Activated T-cell treated with anti-CD3 and anti-CD28 coated beads for 24 hours (primary cell): ENCODE measurements at places on chromosomes 16 and 17.

DNA sequence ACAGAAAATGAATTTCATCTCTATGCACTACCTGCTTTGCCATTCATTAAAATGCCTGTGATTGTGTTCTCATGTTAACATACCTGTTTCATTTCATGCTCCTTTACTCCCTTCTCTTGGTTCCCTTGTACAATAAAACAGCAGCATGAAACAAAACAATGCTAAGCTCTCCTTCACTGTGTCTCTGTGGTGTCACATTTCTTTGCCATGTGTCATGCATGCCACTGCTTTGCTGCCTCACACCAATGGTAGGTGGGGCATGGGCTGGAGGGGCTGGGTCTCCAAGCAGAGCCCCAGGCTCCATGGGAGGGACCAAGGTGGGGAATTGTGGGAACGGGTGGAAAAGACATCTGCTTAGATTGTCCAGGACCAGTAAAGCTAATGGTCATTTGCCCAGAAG lies 83.6 kb downstream of the RGS9 start:
- DNase-seq, result no peak

- DNase-seq, result peak; percentile 35
These were observed 3.3 kb downstream of the COL1A1 start for GRCh38 chr17:50198026-50198669.

DNA sequence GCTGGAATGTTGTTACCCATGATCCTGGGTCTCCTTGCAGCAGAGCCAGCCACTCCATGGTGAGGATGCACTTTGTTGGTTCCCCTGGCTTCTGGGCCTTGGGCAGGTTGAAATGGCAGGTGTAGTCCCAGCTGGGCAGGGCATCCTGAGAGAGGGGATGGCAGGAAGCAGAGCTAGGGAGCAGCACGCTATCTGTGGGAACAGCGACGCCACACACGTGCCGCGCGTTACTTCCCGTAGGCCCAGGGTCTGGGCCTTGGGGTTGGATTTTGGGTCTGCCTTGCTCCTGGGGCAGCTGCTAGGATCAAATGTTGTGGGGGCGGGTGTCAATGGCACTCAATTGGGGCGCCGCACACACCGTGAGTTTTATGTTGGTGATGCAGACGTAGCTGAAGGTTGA lies 368.0 kb downstream of the CPPED1 start:
- DNase-seq, result no peak

DNA sequence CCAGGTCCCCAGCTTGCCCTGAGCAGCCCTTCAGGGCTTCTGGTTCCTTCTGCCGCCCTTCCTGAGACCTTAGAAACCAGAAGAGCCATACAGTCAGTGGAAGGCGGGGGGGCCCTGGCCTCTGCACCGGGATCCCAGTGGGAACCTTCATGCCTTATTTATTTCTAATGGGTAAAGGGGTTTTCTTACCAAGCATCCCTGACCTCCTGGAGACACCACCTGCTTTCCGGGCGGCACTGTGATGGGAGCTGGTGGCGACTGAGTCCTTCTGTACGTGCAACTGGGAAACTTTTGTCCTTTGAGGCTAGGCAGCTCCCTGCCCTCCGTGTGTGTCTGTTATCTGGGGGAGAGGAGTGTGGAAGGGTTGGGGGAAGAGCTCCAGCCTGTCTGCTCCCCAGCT lies 7.2 kb upstream of the MRPL58 start:
- DNase-seq, result no peak

DNA sequence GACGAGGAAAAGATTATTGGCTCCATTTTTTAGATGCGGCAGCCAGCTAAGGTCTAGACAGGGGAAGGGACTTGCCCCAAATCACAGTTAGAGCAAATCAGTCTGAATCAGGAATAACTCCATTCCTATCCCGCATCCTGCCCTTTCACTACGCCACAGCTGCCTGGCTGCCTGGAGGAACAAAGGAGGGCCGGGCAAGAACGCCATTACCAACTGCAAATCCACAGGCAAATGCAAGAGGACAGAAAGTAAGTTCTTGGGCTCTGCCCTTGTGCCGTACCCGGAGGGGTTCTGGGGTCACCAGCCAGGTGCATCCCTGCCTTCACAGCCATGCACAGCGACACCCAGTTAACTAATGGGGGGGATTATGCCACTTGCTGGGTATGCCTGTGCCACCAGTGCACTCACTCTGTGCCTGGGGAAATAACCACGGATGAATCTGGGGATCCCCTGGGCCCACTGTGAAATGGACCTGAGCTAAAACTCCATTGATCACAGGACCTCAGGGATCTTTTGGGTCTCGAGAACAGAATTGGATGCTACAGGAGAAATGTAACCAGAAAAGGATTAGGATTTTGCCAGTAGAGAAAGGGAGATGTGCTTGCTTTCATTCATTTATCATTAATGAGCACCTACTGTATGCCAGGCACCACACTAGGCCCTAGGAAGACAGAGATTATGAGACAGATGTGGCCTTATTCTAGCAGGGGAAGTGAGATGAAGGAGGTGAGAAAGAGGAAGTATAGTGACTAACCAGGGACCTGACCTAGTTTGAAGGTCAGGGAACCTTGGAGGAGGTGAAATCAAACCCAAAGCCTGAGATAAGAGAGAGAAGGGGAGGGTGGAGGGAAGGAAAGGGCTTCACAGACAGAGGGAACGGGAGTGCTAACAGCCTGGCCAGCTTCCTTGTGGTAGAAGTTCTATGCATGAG lies 17.7 kb downstream of the BCL7C start:
- DNase-seq, result no peak

GRCh38 chr17:65799869-65800268 lies 238.4 kb upstream of the AXIN2 start:
- no peak for DNase-seq

- DNase-seq, result no peak
These were observed 13.9 kb downstream of the CYB561 start for GRCh38 chr17:63431939-63432804.

- DNase-seq, result peak; percentile 40
These were observed 20.9 kb upstream of the CLEC18A start for GRCh38 chr16:69930117-69930776.

DNA sequence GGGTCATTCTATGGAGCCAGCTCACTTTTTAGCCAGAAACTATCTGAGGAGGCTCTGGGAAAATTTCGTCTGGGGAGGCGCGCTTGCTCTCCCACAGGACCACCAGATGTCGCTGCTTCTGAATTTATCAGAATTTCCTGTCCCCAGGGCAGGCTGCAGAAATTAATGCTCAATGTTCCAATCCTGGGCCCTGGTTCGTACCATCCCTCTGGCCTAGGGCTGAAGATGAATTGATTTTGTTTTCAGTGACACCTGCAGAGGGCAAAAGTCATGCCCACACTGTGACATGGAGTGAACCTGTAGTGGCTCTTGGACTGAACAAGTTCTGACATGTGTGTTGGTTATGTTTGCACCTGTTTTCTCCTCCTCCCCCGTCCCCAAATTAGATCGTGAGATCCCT lies 482.6 kb downstream of the NPIPA7 start:
- peak; percentile 34 for DNase-seq

- no peak for DNase-seq
These were observed 773.5 kb upstream of the EEF2KMT start for GRCh38 chr16:5870886-5871691.

DNA sequence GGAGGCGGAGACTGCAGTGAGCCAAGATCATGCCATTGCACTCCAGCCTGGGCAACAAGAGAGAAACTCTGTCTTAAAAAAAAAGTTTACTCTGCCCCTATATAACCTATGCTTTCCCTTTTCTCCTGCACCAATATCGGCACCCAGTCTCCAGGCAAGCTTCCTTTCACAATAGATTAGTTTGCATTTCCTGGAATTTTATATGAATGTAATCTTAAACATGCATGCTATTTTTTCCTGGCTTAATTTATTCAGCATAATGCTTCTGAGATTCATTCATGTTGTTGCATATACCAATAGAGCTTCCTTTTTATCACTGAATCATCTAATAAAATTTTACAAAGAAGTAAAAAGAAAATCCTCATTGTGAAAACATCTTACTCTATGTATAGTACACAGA lies 59.4 kb downstream of the USP32 start:
- no peak for DNase-seq

GRCh38 chr16:3223913-3224515 lies 10.9 kb downstream of the ZNF200 start:
- no peak for DNase-seq

DNA sequence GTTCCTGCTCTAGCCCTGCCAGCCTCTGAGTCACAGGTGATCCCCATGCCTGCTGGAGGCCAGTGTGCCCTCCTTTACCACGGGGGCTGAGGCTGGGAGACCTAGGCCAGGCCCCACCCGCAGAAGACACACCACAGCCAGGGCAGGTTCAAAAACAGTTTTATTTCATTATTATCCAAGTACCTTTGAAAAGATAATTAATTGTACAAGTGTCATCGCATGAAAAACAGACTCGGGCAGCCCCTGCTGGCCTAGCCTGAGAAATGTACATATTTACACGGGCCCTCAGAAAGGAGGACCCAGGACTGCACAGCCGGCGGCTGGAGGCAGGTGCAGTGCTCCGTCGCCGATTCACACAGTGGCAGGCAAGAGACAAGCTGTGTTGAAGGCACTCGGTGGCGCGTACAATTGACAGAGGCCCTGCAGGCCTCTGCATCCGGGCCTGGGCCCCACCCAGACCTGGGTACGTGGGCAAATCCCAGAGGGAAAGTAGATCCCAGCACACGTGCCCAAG lies 4.4 kb downstream of the PDIA2 start:
- no peak for DNase-seq

GRCh38 chr16:29925781-29926710 lies at the start of gene KCTD13:
Gene KCTD13, minus strand, starts transcription at chr16:29926226. Its CDS starts 193 bp downstream, at chr16:29926033.
- DNase-seq, result peak; percentile 92

DNA sequence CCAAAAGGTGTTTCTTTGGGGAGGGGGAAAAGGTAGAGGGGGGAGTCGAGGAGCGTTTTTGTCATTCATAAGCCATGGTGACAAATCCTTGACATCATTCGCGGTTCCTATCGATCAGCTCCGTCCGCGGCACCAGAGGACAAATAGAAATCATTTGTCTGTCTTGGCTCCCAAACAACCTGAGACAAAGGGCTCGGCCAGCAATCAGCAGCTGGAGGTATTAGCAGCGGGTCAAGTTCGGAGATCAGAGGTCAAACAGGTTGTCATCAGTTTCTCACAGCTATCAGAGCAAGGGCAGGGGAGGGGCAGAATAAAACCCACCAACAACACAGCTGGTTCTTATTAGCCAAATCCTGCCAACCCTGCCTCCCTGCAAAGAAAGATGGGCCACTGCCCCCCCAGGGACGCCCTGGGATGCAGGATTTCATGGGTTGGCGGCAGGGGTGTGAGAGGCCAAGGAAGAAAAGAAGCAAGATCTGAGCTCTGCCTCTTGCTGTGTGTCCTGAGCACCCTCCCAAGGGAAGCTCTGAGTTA lies 145.3 kb upstream of the LHX1 start:
- DNase-seq, result no peak

DNA sequence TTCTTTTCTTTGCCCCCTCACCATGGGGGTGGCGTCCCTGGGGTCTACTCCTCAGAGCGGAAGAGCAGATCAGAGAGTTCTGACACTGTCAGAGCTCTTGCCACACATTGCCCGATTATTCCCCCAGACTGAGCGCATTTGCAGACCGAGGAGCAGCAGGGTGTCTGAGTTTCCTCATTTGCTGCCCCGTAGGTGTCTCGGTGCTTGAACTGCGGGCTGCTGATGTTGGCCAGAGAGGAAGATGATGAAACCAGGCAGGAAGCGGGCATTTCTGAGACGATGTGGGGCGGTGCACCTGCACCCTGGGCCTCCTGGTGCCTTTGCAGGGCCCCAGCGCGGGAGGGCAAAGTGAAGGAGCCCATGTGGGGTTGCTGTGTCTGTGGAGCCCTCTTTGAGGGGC lies 55.2 kb downstream of the ARSG start:
- peak; percentile 44 for DNase-seq

DNA sequence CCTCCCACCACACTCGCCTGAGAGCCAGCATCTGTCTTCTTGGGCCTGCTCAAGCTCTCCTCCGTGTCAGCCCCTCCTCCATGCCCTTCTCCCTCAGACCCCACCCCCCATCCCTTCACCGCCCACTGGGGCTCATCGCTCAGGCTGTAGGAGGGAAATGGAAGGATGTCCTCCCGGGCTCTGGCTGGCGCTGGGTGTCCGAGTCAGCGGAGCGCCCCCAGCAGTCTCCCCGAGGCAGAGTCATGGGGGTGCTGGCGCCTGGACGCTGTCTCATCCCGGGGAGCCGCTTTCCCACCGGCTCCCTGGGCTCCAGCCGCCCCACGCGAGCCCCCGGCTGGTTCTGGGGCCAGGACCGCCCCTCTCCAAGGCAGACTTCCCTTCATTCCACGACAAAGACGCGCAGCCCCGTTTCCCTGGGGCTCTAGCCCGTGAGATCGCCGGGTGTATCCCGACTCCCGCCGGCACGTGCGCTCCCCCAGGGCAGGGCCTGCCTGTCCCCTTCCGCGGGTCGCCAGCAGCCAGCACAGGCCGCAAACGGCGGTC lies 428 bp upstream of the ANTKMT start:
- peak; percentile 38 for DNase-seq

GRCh38 chr17:44972953-44973352 lies 4.8 kb upstream of the C1QL1 start:
- no peak for DNase-seq

GRCh38 chr17:73432624-73433190 lies 120.9 kb upstream of the CDC42EP4 start:
- DNase-seq, result no peak

DNA sequence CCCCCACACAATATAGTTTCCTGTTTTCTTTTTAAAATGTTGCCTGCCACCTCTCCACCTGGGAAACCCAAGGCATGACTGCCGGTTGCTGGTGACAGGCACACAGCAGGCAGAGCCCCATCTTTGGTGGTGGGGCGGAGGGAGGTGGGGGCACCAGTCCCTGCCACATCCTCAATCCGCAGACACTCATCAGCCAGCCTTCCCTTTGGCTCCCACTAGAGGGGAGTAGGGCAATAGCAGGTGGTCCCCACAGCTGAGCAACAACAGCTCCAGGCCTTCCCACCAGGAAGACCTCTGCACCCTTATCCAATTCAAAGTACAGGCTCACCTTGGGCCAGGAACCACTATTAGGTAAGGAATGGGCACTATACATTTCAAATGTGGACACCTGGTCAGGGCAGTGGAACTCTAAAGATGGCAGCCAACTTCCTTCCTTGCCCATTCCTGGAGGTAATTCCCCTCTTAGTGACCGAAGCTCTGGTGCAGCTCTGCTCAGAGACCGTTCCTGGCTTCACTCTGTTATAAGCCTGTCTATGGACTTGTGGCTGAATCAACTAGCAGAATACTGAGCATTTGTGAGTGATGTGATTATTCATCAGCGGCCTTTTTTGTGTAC lies 13.9 kb downstream of the RECQL5 start:
- DNase-seq, result peak; percentile 11
